Activated T-helper 17 cell treated with anti-CD3 and anti-CD28 coated beads, Interleukin-2, amount 50 U/mL, for 72 hours (primary cell): ENCODE measurements at places on chromosomes 7 and 10. TPM values are rescaled to one million over a fixed set of nuclear protein-coding genes. Genes with fewer than 3 reads are reported as not detected.

DNA sequence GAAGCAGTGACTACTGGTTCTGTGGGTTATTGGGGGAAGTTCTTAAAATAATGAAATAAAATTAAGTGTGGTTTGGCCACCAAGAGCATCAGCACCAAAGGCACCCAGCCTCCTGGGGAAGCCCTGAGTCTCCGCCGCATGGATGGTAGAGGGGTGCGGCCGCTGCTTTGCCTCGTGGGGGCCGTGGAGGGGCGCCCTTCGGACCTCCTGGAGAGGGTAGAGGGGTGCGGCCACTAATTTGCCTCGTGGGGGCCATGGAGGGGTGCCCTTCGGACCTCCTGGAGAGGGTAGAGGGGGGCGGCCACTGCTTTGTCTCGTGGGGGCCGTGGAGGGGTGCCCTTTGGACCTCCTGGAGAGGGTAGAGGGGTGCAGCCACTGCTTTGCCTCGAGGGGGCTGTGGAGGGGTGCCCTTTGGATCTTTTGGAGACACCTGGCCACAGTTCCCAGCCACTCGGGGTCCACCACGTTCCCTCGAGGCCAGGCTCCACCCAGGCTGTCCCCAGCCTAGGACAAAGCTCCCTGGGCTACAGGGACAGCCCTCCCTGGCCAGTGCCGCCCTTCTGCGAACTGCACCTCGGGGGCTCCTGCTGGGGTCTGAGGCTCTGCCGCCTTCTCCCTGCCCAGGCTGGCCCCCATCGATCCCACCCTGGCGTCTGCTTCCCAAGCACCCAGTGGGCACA is 535.1 kb downstream of the PTPRN2 start:
- ATAC-seq, result no peak

- ATAC-seq, result peak; percentile 96
Measured at GRCh38 chr7:138752518-138753149, 45.2 kb upstream of the TMEM213 start.

DNA sequence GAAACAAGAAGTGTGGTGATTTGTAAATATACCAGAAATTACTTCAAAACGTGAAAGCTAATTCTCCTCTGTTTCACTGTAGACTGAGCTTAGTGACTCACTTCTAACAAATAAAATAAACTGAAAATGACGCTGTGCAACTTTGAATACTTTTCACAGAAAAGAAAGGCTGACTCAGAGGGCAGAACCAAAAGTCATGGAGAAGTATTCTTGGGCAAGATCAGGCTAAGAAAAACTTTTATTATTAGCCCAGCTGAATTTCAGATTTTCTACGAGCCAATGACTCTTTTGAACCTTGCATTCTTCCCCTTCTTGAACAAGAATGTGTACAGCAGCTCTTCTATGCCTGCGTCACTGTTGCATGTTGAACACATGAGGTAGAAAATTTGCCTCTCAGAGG is 527.3 kb upstream of the GHITM start:
- ATAC-seq, result no peak

- no peak for ATAC-seq
Measured at GRCh38 chr7:89780291-89780690, 374.0 kb upstream of the STEAP1 start.

- no peak for ATAC-seq
Measured at GRCh38 chr7:40569326-40569725, 434.5 kb downstream of the SUGCT start.

DNA sequence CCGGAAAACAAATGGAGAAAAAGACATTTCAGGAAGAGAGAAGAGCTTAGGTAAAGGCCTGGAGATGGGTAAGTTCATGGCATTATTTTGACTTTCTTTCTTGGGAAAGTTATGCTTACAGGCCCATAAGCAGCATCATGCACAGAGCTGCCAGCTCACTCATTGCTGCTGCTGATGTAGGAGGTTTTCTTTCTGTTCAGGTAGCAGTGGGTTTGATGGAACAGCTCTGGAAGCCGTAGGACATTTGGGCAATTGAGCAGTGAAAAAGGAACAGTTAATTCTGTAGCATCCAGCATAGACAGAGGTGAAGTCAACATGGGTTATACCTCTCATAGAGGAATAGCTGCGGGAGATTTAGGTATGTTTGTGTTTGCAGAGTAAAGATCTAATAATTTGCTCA is 3.3 kb downstream of the CHN2 start:
- ATAC-seq, result no peak

DNA sequence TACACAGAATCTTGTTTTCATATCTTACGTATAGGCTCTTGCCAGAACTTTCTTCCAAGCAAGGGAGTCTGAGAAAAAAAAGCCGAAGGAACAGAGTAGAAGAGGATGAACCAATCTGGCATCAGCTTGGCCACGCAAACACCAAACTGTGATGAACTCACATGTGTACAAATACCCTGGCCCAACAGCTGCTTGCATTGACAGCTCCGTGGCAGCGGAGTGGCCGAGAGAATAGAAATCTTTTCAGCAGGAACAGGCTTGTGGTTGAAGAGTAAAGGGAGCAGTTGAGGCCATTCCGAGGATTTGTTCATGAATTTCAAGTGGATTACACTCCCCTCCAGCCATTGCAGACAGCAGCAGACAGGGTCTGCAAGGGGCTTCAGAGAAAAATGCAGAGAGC is 173.8 kb upstream of the PLXNA4 start:
- no peak for ATAC-seq

GRCh38 chr7:158251061-158251965 is 336.3 kb downstream of the PTPRN2 start:
- ATAC-seq, result no peak

DNA sequence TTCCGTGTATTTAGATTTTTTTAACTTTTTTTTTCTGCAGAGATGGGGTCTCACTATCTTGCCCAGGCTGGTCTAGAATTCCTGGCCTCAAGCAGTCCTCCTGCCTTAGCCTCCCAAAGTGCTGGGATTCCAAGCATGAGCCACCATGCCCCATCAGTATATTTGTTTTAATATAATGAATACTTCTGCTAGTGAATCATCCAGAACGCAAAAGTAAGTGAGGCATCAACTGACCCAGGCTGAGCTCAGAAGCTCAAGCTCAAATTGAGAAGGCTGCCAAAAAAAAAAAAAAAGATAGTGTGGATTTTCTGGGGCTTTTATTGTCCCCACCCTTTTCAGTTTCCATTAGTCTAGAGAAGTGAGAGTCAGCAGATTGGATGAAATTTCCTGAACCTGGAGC is 39.0 kb upstream of the TECTB start:
- no peak for ATAC-seq

DNA sequence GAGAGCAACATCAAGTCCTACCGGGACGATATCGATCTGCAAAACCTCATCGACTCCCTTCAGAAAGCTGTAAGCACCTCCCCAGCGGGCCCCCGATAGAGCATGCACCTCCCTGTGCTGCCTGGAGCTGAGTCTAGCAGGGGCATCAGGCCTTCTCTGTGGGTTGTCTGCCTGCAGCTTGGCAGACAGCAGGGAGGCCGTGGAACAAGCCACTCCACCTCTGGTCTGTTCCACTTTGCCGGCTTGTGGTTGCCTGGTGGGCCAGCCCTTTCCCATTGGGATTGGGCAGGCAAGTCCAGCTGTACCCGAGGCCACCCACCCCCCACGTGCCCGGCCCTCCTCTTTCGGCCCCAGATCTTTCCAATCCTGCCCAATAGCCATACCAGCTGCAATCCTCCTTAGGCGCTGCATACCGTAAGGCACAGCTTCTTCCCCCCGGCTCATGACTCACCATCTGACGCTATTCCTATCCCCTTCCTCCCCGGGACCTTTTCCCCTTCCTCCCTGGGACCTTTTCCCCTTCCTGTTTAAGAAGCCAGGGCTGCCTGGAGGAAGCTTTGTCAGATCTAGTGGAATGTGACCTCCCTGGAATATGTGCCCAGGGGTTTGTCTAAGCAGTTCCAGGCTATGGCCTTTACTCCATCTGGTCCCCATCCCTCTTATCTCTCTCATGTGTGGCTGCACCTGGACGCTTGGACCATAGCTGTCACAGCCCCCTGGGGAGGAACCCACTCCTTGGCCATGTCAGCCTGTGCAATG is 28.1 kb upstream of the SH2D4B start:
- no peak for ATAC-seq

GRCh38 chr7:41446606-41447449 is 256.1 kb downstream of the INHBA start:
- ATAC-seq, result no peak

- no peak for ATAC-seq
Measured at GRCh38 chr7:142560166-142560565, 189.1 kb upstream of the PRSS1 start.

DNA sequence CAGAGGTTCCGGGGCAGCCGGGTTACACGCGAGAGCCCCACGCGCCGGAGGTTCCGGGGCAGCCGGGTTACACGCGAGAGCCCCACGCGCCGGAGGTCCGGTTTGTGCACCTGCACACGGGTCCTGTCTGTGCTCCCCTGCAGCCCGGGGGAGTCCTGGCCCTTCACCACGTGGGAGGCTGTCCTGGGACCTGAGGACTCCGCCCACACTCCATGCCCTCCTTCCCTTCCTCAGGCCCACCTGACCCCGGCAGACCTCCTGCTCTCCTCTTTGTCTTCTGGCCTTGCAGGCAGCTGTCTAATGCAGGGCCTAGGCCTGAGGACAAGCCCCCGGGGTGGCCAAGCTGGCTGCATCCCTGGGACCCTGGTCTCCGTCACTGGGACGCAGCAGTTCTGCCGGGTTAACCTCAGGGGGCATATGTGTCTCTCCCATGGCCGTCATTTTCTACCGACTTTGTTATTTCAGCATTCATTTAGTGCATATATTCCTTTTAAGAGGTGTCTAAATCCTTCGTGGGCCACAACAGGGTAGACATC is 374.6 kb downstream of the DNAJB6 start:
- ATAC-seq, result no peak

DNA sequence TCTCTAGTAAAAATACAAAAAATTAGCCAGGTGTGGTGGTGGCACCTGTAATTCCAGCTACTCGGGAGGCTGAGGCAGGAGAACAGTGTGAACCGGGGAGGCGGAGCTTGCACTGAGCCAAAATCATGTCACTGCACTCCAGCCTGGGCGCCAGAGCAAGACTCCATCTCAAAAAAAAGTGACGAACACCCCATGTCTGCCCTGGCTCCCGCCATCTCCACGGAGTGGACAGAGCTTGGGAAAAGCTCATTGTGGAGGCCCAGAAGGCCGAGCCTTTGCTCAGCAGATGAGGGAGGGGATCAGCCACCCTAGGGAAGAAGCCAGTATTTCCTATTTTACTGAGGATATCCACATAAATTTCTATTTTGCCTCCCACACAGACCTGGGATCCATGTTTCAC is 136.8 kb downstream of the DIP2C start:
- ATAC-seq, result no peak

DNA sequence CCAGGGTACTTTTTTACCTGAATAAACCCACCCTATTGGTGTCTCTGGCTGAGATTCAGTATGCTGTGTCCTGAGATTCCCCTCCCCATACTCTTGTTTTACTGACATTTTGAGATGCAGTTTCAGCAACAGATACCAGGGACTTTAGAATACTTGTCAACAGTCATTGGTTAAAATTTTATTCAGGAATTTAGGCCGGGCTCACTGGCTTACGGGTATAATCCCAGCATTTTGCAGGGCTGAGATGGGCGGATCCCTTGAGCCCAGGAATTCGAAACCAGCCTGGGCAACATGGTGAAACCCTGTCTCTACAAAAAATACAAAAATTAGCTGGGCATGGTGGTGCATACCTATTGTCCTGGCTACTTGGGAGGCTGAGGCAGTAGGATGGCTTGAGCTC is 90.0 kb upstream of the GATAD1 start:
- no peak for ATAC-seq

DNA sequence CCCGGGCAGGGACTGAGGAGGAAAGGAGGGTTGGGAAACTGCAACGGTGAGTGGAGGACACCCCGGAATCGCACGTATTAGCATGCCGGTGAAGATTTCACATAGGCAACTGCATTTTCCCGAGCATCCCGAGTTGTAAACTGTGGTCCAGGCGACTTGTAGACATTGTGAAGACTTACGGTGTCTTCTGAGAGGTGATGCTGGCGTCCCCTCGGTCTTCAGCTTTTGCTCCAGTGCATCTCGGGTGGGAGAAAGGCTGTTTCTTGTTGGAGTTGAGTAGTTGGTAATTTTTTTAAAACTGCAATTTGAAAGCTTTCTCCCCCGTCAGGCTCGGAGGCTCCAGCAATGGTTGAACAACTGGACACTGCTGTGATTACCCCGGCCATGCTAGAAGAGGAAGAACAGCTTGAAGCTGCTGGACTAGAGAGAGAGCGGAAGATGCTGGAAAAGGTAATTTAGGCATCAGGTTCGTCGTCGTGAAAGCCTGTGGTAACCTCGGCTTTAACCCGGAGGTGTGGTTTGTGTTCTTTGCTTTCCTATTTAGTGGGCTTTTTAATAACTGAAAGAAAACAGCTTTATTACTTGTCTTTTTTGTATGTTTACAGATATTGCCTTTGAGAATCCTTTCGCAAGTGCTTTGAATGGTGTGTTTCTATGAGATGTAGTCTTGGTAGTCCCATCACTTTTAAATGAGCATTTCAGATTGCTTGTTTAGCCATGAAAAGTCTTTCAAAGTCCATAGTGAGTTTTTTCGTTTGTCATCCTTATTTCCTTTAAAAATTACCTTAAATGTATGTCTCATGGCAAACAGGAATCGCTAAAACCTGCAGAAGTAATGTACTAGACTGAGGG is 687 bp downstream of the HELLS start:
- peak; percentile 29 for ATAC-seq

- ATAC-seq, result no peak
Measured at GRCh38 chr7:45971171-45971570, 50.1 kb upstream of the IGFBP3 start.

DNA sequence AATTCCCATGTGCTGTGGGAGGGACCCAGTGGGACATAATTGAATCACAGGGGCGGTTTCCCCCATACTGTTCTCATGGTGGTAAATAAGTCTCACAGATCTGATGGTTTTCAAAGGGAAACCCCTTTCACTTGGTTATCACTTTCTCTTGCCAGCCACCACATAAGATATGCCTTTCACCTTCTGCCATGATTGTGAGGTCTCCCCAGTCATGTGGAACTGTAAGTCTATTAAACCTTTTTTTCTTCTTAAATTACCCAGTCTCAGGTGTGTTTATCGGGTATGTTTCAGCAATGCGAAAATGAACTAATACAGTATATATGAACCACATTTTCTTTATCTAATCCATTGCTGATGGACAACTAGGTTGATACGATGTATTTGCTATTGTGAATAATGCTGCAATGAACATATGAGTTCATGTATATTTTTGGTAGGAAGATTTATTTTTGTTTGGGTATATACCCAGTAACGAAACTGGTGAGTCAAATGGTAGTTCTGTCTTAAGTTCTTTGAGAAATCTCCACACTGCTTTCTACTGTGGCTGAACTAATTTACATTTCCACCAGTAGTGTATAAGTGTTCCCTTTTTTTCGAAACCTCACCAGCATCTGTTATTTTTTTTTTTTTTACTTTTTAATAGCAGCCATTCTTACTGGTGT is 70.0 kb upstream of the HGF start:
- no peak for ATAC-seq

Gene GRID1
- not detected for total RNA-seq

Gene GGCT
- 68.3 TPM for total RNA-seq

Gene CHRM2
- total RNA-seq, result not detected

Gene NUTM2B
- total RNA-seq, result 0.45 TPM

Gene BAIAP2L1
- total RNA-seq, result 1.2 TPM

Gene VAX1
- not detected for total RNA-seq

Gene CALHM3
- total RNA-seq, result not detected

Gene TMEM140
- 16.6 TPM for total RNA-seq

Gene JMJD1C
- total RNA-seq, result 74.5 TPM

Gene SRRT
- 255 TPM for total RNA-seq

Gene TRIM50
- not detected for total RNA-seq

Gene EGFR
- not detected for total RNA-seq

Gene ANKRD1
- total RNA-seq, result not detected
